Activated naive CD8-positive, alpha-beta T cell treated with anti-CD3 and anti-CD28 coated beads, Interleukin-2, amount 10 ng/mL, durations not matched to agents 7 days and 5 days (primary cell): ENCODE measurements at places on chromosomes 2 and 18. TPM values are rescaled to one million over a fixed set of nuclear protein-coding genes. Genes with fewer than 3 reads are reported as not detected.

UCN gene
- 3.7 TPM for total RNA-seq

PPIL3 gene
- total RNA-seq: 44.2 TPM

UGT1A3 gene
- total RNA-seq: not detected

SKA1 gene
- total RNA-seq: 25.6 TPM

TGFBRAP1 gene
- total RNA-seq: 19.3 TPM
